ENCODE measurements at places on chromosomes 12 and 14.

GRCh38 chr14:101120641-101121507, 217.4 kb upstream of the RTL1 start:
- DNase-seq = no peak

DNA sequence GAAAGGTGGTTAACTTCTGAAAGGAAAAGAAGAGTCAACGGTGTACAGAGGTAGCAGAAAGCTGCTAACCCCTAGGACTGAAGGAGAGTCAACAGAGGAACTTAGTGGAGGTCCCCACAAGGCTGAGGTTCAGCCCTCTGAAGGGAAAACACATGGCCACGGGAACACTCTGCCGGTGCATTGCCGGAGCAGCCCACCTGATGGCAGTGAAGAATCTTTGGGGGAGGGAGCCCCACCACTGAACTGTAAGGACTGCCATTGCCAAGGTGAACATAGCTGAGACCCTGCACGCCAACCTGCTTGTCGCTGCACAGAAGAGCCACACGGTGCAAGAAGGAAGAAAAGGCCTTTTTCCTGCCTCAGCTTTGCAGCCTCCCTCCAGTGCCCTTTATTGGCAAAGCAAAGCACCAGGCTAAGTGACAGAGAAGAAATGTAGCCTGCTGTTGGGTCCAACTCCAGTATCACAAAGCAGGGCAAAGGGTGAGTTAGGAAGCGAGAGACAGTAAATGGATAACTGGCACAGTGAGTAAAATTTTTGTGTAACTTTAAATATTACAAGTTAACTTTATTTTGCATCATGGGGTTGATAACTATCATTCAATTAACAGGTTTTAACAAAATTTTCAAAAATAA, 76.9 kb downstream of the LIN52 start:
- DNase-seq = no peak

DNA sequence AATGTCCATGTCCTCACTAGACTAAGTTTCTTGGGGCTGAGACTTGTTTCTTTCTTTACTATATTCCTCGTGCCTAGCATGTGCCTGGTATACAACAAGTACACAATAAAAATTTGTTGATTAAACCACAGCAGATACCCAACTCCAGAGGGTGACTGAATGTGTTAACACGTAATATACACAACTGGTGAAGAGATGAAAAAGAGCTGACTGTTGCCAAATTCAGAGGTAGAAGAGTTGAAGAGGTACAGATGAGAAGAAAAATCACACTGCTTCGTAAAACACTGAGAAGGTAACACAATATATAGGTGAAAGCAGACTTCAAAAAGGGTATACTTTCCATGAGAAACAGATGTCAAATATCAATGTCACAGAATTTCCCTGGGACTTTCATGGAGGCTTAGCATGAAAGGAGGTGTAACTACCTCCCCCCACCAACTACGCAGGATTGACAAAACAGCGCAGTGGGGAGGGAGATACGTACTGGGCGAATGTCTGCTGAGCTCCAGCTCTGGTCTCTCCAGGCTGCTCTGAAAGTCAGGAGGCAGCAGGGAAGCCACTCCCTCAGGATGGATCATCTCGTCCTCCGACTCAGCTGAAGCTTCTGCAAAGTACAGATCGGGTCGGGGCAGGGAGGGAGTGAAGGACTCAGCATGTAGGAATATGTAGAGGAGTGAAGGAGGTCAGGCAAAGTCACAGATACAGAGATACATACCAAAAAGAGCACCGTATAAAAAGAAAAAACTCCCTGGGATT, 5.3 kb downstream of the ACIN1 start:
- no peak for DNase-seq

DNA sequence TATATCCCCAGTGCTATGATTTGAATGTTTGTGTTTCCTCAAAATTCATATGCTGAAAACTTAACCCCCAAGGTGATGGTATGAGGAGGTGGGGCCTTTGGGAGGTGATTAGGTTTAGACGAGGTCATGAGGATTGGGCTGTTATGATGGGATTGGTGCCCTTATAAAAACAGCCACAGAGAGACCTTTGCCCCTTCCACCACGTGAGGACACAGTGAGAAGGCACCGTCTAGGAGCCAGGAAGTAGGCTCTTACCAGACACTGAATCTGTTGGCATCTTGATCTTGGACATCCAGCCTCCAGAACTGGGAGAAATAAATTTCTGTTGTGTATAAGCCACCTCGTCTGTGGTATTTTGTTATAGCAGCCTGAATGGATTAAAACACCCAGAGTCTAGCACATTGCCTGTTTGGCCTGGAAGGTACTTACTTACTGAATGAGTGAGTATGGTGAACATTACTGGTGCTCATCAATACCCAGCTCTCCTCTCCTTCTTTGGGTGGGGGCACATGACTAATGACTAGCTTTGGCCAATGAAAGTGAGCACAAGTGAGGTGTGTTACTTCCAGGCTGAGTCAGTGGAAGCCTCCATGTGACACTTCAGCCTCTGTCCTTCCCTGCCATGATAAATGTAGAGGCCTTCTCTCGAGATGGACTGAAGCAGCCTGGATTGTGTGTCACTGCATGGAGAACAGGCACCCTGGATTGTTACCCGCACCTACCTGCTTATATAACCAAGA, 72.4 kb upstream of the CHST11 start:
- no peak for DNase-seq

Data from NCI-H510A (cell line).